ENCODE measurements at places on chromosomes 3 and 15.

- DNase-seq = peak; percentile 88
Measured at GRCh38 chr15:55060836-55061235, 135.9 kb downstream of the RSL24D1 start.

DNA sequence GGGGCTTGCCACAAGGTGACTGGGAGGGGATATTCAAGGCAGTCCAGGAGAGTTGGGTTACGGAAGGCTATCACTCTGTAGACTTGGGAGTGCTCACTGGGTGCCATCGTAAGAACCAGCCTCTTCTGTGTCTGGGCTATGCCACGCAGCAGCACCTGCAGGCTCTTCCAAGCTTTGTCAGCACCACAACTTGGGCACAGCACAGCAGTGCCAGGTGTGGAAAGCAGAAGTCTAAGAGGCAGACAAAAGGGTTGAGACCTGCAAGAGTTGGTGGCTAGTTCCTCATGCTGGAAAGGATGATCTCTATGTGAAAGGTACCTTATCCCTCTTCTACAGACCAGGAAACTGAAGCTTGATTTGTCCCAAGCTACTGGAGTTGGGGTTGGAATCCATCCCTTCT, 15.8 kb downstream of the CX3CR1 start:
- DNase-seq = no peak

DNA sequence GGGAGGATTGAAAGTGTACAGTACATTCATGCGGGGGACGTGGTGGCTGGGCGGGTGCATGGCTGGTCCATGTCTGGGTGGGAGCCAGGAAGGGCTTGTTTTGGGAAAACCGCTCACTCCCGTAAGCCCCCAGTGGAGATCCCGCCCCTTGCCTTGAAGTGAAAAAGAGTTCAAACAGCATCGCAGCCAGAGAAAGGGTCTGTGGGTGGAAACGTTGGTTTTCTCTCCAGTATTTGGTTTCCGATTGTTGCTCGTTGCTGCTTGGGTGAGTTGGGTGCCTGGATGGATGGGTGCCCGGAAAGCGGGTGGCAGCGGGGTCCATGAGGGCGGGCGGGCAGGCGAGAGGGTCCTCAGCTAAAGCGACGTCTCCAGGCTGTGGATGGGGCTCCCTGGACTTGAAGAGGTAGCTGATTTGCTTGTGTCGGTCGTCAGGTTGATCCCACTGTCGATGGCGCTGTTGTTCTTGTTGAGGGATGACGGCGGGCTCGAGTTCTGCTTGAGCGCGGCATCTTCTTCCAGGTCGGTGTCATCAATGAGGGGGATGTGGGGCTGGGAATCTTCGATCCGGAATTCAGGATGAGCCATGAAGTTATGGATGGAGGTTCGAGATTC, 7.7 kb upstream of the SEC13 start:
- DNase-seq = no peak

DNA sequence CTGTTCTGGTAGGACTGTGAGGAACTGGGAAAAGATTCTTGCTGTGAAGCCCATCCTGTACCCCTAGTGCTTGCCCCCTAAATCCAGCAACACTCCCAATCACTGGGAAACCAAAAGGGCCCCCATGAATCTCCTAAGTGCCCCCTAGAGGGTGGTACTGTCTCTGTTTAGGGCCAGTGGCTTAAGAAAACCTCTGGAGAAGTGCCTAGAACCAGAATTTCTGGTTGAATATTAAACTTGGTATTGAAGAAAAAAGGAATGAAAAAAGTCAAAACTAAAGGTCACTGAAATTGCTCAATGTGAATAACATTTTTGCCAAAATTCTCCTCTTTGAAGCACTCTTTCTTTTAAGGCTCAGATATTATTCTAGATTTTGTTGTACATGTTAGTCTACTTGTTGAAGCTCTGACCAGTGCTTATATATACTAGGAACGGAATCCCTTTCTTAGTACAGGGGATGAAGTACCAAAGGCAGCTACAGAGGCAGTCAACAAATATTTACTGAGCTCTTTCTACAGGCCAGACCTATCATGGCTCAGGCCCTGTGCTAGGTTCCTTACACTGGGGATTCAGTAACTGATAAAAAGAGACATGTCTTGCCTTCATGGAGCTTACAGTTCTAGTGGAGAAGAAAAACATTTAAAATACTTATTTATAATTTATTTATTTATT, 138.8 kb downstream of the MYLK start:
- DNase-seq = no peak

DNA sequence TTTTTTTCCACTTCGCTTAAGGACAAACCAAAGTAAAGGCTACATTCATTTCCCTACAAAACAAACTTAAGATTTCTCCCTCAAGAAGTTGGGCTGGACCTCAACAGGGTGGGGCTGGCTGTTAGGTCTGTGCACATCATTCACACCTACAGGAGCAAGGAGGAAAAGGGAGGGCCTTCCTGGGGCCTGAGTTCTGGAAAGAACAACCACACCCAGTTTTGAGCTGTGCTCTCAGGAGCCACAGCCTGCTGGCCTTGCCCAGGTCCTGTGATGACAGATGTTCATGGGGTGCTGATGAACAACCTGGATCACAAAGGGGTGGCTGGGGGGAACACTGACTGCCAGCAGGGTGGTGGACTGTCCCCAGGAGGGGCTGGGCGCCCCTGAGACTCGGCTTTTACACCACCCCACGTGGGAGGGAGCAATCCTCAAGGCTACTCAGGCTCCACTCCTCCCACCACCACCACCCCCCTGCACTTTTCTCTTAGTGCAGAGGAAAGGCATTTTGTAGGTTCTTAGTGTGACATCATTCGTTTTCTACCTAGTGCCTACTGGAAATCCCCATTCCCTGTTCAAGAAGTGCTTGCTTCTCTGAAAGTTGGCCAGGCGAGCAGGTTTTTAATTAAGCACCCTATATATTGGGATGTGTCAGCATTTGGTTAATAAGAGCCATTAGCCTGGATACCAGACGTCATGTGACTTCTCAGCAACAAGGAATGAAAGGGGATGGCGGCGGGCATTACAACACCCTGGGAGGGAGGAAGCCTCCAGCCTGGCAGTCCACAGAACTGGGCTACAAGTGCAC, 35.7 kb downstream of the CCNB2 start:
- no peak for DNase-seq

- DNase-seq = no peak
Measured at GRCh38 chr3:95333826-95334225, 1271.0 kb downstream of the NSUN3 start.
